ENCODE measurements at places on chromosomes 4 and X.

- no peak overlapping the region for H3K27ac ChIP-seq
- no peaks in the 10 kb centered on the region for H3K27me3 ChIP-seq
- no peak for DNase-seq
- peaks cover 2% of the 10 kb centered on the region for H3K36me3 ChIP-seq
Measured at GRCh38 chr4:102578270-102578669, 77.1 kb downstream of the NFKB1 start.

DNA sequence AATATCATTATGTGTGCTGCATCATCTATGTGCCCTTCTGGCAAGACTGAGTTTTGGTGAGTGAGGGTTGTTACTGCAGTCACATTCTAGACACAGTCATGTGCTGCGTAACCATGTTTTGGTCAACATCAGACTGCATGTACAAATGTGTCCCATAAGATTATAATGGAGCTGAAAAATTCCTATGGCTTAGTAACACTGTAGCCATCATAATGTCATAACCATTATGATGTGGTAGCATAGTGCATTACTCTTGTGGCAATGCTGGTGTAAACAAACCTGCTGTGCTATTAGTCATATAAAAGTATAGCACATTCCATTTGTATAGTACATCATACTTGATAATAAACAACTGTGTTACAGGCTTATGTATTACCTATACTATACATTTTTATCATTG lies 198.1 kb upstream of the NUDT6 start:
- H3K27ac ChIP-seq: peak overlapping the region; percentile 46
- H3K36me3 ChIP-seq: no peaks in the 10 kb centered on the region

DNA sequence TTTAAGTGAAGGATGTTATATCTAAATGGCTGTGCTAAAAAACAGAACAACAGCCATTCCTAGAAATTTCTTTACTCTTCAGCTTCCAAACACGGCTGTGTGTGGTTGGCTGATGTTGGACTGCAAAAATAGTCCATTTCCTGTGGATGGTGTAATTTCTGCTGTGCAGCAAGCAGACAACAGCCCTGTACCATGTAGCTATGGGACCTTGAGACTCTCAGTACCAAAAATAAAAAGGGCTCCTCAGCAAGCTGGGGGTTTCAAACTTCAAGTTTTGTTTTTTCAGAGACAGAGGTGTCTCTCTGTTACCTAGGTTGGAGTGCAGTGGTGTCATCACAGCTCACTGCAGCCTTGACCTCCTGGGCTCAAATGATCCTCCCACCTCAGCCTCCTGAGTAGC lies 18.1 kb downstream of the CD40LG start:
- no peak overlapping the region for H3K4me3 ChIP-seq
- no peak overlapping the region for H3K27ac ChIP-seq
- H3K36me3 ChIP-seq: no peaks in the 10 kb centered on the region
- H3K27me3 ChIP-seq: no peaks in the 10 kb centered on the region
- DNase-seq: no peak

DNA sequence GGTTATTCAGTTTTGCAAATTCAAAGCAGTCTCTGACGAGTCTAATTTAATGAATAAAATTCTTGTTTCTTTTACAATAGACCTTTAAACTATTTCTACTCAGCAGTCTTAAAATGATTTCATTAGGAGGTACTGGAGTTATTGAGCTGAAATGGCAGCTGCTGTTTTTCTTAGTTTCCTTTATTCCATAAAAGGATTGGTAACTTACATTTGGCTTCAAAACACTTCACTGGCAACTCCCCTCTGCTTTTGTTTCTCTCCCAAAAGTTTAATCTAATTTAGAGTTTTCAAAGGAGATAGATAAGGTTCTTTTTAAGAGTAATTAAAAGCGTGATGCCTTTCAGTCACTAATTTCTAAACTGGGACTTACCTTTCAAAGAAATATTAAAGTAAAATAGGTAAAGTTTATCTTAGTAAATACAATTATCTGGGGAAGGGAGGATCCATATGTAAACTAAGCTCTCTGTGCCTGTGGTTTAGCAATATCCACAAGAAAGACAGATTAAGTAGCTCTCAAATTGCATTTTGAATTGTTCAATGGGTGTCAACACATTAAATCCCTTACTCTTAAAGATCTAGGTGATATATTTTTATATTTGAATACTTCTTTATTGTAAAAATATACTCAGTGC lies 17.1 kb upstream of the PCDH10 start:
- H3K27ac ChIP-seq: no peak overlapping the region
- H3K4me3 ChIP-seq: no peak overlapping the region
- no peaks in the 10 kb centered on the region for H3K4me1 ChIP-seq
- no peaks in the 10 kb centered on the region for H3K36me3 ChIP-seq
- H3K27me3 ChIP-seq: no peaks in the 10 kb centered on the region
- DNase-seq: no peak

- H3K36me3 ChIP-seq: no peaks in the 10 kb centered on the region
- no peak overlapping the region for H3K4me3 ChIP-seq
- DNase-seq: no peak
- no peaks in the 10 kb centered on the region for H3K27me3 ChIP-seq
Measured at GRCh38 chr4:98670186-98670585, 11.8 kb upstream of the TSPAN5 start.
